ENCODE measurements at places on chromosomes 2 and 18.

GRCh38 chr18:44709307-44710126, 28.8 kb downstream of the SETBP1 start:
- no peak for DNase-seq

GRCh38 chr2:40440835-40441234, 11.1 kb downstream of the SLC8A1 start:
- DNase-seq = no peak

DNA sequence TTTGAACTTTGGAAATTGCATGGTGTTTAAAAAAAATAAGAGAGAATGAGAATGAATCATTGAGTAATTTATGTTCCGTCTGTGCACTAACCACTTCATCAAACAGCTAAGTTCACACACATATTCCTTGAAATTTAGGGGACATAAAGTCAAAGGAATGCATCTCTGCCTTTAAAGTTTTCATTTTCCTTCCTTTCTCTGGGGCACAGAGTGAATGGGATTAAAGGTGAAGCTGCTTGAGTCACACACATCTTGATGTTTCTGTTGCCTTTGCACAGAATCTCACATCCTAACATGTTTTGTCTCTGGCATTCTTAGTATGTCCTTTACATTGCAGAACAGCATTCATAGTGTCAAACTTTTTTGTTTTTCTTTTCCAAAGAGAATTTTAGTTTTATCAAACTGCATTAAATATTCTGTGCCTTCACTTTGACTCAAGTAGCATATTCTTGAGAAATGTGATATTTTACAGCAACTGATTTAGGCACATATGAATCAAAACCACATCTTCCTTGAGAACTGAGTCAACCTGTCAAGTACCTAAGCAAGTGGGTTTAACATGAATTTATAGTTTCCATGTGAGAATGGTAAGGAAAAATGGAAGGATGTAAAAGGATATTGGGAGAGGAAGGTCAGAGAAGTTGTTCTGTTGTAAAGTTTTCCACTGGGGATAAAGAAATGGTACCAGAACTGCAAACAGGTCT, 169.1 kb upstream of the THUMPD2 start:
- DNase-seq = no peak

DNA sequence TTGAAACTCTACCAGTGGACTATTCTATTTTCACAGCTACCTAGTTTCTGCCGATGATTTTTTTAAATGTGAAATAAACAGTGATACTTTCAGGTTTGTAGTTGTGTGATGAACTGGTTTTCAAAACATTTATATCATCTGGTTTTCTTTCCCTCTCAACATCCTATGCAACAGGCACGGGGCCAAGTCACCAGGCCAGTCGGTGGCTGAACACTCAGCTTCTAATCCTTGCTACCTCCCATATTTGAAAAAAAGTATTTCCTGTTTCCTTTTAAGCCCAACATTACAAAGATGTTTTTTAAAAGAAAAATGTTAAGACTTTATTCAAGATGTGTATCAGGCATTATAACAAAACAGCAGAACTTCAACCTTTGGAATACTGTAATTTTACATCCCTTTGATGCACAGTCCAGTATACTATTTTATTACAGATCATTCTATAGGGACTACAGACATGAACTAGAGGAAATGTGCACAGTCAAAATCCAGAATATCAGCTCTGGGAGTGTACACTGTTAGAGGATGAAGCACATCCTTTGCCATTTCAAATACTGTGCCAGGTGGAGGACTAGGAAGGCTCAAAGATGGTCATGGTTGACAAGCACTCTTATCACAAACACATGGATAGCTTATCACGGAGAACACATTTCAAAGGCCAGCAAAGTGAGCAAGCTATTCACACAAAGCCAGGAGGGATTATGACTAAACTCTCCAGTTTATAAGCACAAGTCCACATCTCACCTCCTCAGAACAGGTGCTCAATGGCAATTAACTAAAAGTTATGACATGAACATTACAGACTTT, 14.6 kb downstream of the MRPL35 start:
- no peak for DNase-seq

GRCh38 chr2:19349911-19350677, 8.3 kb downstream of the OSR1 start:
- DNase-seq = no peak

DNA sequence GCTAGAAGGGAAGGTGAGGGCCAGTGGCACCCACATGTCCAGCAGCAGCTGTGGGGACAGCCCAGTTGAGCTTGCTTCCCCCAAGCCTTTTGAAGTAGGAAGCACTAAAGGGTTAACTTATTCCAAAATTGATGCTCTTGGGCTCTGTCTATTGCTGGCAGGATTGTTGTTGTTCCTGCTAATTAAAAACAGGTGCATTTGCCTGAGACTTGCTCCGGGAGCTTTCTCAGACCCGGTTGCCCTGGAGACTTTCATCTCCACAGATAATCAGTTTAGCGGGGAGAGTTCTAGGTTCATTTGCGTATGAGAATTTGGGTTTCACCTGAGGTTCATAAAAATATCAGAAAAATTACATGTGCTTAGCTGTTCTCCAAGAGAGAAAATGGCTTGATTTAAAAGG, 277.3 kb downstream of the LRATD1 start:
- DNase-seq = no peak

- DNase-seq = no peak
Measured at GRCh38 chr18:49922228-49922627, 108.9 kb upstream of the ACAA2 start.

DNA sequence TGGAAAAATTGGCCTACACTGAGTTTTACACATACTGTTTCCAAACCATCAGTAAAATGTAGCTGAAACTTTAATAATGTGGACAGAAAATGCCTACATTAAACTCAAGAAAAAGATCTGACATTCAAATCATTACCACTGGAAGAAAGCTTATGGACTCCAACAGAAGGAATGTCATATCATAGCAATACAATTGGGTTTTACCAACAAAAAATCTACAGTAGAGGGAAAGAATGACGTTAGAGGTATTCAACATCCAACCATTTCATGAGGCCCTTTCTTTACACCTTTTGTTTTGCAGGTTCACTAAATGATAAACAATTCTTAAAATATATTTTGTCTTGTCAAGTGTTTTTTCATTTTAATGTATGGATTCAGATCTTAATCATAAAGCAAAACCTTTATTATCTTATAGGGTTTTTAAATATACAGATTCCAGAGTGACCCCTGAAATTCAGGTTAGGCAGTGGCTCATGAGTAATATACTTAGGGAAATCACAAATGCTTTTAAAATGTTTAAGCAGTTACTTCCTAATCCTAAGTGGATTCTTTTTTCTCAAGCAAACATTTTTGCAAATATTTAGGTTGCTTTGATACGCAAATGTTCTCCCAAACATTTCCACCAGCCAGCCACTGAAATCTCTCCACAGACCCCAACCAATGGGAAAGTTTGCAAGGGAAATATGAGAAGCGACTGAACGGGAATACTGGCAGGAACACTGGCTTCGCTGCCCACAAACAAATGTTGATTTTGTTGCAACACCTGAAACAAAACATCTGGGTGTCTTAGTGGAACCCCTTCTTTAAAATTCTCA, 168.7 kb downstream of the TCF4 start:
- DNase-seq = no peak

DNA sequence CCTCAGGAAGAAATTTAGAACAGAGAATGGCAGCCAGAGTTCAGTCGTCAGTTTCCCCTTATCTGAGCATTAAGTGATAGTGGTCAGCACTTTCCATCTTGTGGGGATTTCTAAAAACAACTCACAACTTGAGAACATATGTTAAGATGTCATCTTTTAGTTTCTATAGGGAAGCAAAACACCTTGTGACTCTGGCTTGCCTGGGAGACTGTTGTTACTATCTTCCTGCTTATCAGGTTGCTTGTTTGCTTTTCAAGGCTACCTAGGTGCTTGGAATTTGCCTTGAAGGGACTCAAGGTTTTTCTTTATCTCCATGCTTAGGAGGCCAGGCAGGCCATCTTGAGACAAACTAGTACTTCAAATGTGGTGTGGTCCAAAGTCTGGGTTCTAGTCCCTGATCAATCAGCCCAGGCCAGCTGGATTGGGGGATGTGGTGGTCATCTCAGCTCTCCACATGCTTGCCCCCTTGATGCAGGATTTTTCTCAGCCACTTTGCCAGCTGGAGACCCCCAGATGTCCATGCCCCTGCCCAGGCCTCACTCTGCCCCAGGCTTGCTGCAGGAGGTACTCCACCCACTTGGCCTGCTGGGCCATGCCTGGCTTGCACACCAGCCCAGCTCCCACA, 125.9 kb downstream of the LYPD1 start:
- no peak for DNase-seq

GRCh38 chr18:79556829-79557585, 122.6 kb upstream of the CTDP1 start:
- no peak for DNase-seq

- DNase-seq = no peak
Measured at GRCh38 chr2:189012351-189012750, 38.2 kb downstream of the COL3A1 start.
